ENCODE measurements at places on chromosomes 1 and 21.

DNA sequence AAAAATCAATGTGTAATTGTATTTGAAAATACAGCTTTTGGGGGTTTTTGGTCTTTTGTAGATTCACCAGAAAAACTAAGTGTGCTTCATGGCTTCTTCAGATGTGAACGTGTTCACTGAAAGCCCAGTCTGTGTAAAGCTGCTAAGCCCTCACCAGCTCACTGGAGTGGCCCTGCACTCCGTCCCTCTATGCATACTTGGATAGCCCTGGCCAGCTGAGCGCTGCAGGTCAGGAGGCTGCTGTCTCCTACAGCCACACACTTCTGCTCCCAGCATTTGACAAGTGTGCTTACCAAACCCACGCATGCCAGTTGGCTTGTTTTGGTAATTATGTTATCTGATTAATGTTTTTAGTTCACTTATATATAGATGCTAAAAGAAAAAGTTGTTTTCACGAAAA, 163.5 kb downstream of the TLR5 start:
- no peak for DNase-seq

DNA sequence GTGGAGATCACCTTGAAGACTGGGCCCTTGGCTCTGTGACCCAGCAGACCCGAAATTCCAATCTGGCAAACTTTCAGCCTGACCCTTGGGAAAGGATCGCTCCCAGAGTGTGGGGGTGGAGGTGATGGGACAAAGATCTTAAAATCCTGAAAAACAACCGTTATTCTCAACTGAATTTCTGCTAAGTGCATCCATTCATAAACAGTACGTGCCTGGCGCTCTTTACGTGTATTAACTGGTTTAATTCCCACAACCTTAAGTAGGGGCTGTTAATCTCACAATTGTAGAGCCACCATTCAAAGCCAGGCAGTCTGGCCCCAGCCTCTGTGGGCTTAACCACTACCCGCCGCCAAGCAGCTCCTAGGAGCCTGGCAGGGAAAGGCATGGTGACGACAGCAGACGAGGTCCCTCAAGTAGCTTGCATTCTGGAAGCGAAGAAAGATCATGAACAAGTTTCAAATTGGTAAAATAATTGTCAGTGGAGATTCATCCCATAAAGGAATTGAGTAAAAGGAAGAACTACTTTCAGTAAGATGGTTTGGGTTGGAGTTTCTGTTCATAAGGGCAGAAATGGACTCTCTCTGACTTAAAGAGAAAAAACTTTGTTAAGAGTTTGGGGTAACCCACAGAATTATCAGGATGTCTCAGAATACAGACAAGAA, 11.4 kb upstream of the RGS16 start:
- DNase-seq = no peak

- DNase-seq = no peak
Measured at GRCh38 chr1:179883040-179883744, 1.1 kb downstream of the TOR1AIP1 start.

DNA sequence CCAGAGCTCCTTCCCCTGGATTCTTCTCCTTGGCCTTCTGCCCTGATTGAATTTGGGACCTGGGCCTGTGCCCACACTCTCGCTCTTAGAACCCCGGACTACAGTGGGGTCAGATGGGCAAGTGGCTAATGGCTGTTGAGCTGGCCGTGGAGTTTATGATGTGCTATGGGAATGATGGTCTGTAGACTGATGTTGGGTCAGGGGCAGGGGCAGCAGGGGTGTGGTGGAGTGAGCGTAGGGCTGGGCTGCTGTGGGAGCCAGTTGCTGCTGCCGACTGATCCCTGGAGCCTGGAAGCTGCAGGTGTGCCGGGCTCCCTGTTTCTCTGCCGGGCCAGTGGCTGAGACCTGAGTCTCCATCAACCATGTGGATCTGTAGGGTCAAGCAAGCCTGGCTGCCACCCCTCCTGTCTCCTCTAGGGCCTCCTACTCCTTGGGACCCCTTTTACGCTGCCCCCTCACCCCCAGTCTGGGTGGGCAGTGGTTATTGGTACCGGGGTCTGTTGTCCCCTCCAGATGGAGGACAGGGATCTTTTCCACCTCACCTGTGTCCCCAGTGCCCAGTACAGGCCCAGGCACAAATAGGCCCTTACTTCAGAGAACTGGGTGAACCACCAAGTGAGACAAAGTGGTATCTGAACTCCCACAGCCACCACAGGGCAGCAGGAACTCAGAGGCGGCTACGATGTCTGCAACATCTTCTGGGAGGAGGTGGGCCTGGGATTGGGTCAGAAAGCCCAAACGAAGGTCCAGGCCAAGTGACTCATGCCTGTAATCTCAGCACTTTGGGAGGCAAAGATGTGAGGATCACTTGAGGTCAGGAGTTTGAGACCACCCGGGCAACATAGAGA, 5.1 kb downstream of the PODN start:
- no peak for DNase-seq

GRCh38 chr21:38958940-38959691, 153.4 kb downstream of the ETS2 start:
- peak; percentile 42 for DNase-seq

DNA sequence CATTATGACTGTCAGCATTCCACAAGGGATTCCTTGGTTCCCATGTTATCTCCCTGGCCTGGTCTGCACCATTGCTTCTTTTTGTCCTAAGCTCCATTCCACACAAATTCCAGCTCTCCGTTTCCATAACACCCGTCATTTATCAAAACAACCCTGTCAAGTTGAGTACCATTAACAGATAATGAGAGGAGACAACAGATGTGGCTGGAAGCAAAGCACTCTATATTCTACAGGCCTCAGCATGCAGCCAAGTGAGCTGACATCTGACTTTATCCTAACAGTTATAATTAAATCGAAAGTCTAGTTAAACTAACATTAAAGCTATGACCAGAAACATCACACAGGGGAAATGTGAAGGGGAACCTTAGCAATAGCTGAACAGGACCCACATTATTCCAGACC, 110.4 kb downstream of the RERE start:
- no peak for DNase-seq

- DNase-seq = no peak
Measured at GRCh38 chr1:40648928-40649591, 16.4 kb downstream of the RIMS3 start.

DNA sequence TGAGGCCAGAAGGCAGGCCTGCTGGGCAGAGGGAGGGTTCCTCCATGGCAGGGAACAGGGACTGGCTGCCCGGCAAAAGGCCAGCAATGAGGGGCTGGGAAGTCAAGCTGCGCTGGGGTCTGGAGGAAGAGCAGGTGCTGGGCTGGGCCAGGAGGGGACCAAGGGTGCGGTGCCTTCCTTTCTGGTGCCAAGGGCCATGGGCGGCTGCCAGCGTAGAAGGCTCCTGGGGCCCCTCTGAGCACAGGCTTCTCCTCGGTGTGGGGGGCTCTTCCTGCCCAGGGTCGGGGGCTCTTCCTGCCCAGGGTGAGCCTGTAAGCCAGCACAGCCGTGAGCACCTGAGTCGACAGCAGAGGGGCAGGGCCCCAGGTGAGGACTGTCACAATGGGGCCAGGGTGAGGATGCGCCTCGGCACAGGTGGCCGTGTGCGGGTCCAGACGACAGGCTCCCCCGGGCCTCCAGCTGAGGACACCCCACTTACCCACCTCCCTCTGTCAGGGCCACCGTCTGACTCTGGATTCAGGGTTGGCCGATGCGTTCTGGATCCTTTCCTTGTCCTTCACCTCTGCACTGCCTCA, 10.7 kb upstream of the DNMT3L start:
- no peak for DNase-seq

- DNase-seq = no peak
Measured at GRCh38 chr1:102190429-102190828, 193.7 kb upstream of the OLFM3 start.

GRCh38 chr1:30881319-30882181, 27.0 kb downstream of the SDC3 start:
- no peak for DNase-seq
